ENCODE measurements at places on chromosomes 16 and 17. TPM values are rescaled to one million over a fixed set of nuclear protein-coding genes. Genes with fewer than 3 reads are reported as not detected.

The UMOD gene
- total RNA-seq = not detected

The GFER gene
- total RNA-seq = 17.5 TPM

The TP53TG3B gene
- not detected for total RNA-seq

The CD300LF gene
- total RNA-seq = not detected

The TBX2 gene
- 2.0 TPM for total RNA-seq
